NCI-H2029 (cell line): ENCODE measurements at places on chromosomes 7 and 10.

DNA sequence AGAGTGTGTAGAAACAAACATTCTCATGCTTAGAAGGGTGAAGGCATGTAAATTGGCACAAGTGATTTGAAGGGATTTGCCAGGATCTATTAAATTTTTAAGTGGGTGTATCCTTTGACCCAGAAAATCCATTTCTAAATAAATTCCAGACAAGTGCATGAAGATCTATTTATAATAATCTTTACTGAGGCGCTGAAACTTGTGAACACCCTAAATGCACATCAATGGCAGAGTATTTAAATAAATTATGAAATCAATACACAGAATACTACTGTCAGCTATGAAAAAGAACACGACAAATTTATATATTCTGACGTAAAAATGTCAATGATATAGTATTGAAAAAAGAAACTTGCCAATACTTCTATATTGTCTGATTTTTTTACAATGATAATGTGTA lies 17.9 kb downstream of the ZNF777 start:
- DNase-seq = no peak

DNA sequence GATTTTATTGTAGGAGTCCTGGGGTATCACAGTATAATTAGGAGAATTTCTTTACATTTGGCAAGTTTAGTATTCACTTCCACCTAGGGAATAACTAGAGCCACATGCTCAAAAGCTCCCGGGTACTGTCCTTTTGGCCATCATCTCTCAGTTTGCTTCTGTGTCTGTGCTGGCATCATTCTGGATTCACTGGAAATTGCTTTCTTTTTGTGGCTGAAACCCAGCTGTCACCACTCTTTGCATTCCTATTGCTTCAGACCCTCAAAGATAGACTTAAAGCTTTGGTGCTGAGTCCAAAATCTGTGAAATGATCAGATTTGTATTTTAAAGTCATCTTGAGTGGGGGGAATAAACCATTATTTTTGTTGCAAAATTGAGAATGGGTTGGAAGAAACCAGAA lies 8.9 kb downstream of the SDK1 start:
- DNase-seq = no peak

DNA sequence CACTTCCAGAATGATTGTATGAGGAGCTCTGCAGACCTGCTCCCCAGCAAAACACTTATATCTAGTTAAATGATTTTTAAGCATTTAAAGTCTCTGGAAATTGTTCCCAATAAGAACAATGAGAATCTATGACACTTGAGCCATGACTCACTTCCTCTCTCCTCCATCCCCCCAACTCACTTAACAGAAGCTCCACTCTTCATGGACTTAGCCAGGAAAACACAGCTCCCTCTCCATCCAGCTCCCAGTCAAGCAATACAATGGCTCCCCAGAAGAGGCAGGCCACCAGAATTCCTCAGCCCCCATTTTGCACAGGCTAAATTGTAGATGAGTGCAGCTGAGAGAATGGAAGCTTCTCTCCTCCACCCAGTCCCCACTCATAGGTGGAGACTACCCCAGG lies 27.0 kb downstream of the AOC1 start:
- no peak for DNase-seq

GRCh38 chr7:152902054-152902453 lies 142.5 kb downstream of the ACTR3B start:
- no peak for DNase-seq

DNA sequence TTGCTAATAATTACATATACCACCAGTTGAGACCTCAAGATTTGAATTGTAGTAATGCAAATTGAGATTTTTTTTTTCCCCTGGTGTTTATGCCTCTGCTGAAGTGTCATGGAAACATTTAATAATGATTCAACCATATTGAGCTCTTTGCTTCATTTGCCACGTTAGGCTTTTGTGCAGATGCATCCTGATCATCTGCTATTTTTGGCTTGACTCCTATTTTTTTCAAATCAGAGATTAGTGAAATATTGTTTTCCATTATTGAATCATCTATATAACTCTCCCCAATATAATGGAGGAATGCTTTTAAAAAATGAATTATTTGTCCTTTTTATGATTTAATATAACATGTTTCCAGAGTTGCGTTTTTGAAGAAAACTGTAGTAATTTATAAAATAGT lies 115.1 kb downstream of the SRI start:
- DNase-seq = no peak

GRCh38 chr7:132354527-132354926 lies 221.7 kb downstream of the PLXNA4 start:
- no peak for DNase-seq

- DNase-seq = peak; percentile 48
These were observed 70.8 kb upstream of the UCN3 start for GRCh38 chr10:5293691-5294550.

- DNase-seq = no peak
These were observed 645.0 kb downstream of the SORCS1 start for GRCh38 chr10:106519376-106520030.

- DNase-seq = peak; percentile 24
These were observed 96.9 kb upstream of the PLXDC2 start for GRCh38 chr10:19719284-19719683.

- DNase-seq = no peak
These were observed 52.4 kb upstream of the PRKAR1B start for GRCh38 chr7:779480-779879.
